Activated CD4-positive, alpha-beta memory T cell treated with anti-CD3 and anti-CD28 coated beads, Interleukin-2, amount 10 ng/mL, durations not matched to agents 7 days and 5 days (primary cell): ENCODE measurements at places on chromosomes 3 and 15. TPM values are rescaled to one million over a fixed set of nuclear protein-coding genes. Genes with fewer than 3 reads are reported as not detected.

- no peak for DNase-seq
- peaks cover 11% of the 10 kb centered on the region for H3K4me1 ChIP-seq
- H3K27me3 ChIP-seq, result no peaks in the 10 kb centered on the region
- no peak overlapping the region for H3K4me3 ChIP-seq
- H3K36me3 ChIP-seq, result peaks cover 45% of the 10 kb centered on the region
- H3K27ac ChIP-seq, result no peak overlapping the region
These were observed 15.0 kb downstream of the TCF12 start for GRCh38 chr15:56933410-56933809.

DNA sequence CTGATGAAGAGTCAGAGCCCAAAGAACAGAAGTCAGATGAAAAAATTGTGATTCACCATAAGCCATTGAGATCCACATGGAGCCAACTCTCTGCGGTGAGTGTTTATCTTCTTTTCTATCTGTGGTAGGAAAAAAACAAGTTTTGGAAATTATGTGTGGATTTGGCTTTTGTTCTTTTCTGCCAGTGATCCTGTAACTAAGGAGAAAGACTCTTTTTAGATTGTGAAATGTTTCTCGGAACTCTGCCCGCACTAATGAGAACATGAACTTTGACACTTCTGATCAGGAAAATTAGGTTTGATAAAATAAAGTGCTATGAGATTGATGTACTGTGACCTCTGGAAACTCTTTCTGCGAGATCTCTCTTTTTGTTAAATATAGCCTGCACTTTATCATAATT is 8.4 kb downstream of the ARHGEF26 start:
- no peak overlapping the region for H3K4me3 ChIP-seq
- peaks cover 7% of the 10 kb centered on the region for H3K27me3 ChIP-seq
- H3K36me3 ChIP-seq, result no peaks in the 10 kb centered on the region
- no peak for DNase-seq

- no peak for DNase-seq
- peaks cover 32% of the 10 kb centered on the region for H3K4me1 ChIP-seq
- H3K27ac ChIP-seq, result peak overlapping the region; percentile 89
- peaks cover 26% of the 10 kb centered on the region for H3K36me3 ChIP-seq
These were observed 272 bp upstream of the SRPRB start for GRCh38 chr3:133805384-133805701.

- H3K36me3 ChIP-seq, result peaks cover 3% of the 10 kb centered on the region
- H3K27ac ChIP-seq, result no peak overlapping the region
- H3K4me3 ChIP-seq, result no peak overlapping the region
- no peaks in the 10 kb centered on the region for H3K27me3 ChIP-seq
These were observed 16.5 kb upstream of the MUSTN1 start for GRCh38 chr3:52851348-52851747.

GRCh38 chr3:16523778-16524177 is 10.3 kb upstream of the RFTN1 start:
- DNase-seq, result no peak
- H3K4me3 ChIP-seq, result no peak overlapping the region
- peaks cover 33% of the 10 kb centered on the region for H3K4me1 ChIP-seq
- H3K27ac ChIP-seq, result no peak overlapping the region

GRCh38 chr3:29283231-29284119 is 2.6 kb downstream of the RBMS3 start:
- H3K36me3 ChIP-seq, result no peaks in the 10 kb centered on the region
- DNase-seq, result no peak
- peaks cover 2% of the 10 kb centered on the region for H3K27me3 ChIP-seq
- no peak overlapping the region for H3K27ac ChIP-seq
- H3K4me1 ChIP-seq, result peaks cover 30% of the 10 kb centered on the region
- peak overlapping the region; percentile 1 for H3K4me3 ChIP-seq

DNA sequence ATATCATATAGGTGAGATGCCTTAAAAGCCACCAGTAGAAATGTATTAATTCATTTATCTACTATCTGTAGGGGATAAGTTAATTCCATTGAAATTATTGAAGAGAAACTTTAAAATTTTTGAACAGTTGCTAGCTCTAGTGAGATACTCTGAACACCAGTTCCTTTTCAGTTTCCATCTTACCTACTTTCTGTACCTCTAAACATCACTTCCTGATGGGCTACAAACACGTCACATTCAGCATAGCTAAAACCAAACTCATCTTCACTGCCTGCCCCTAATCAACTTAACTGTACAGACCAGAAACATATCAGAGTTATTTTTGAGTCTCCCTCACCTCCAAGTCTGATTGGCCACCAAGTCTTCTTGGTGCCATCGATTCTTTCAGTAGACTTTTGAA is 88.9 kb downstream of the FEZF2 start:
- no peaks in the 10 kb centered on the region for H3K4me1 ChIP-seq
- no peak overlapping the region for H3K27ac ChIP-seq
- no peaks in the 10 kb centered on the region for H3K27me3 ChIP-seq

DNA sequence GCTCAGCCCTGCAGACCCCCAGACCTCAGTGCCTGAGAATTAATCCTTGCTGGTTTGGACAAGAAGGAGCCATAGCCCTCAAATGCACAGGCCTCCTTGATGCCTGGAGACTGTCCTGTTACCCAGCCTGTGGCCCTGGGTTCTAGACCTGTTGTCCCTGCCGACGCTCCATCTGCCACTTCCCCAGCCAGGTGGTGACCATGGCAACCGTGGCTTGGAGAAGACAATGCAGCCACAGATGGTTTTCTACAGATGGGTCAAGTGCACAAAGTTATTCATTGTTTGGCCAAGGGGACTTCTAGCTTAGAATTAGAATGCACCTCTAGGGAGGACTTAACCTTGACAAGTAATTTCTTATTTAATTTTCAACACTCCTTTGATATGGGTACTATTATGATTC is 297.1 kb downstream of the UACA start:
- H3K27ac ChIP-seq, result no peak overlapping the region
- no peaks in the 10 kb centered on the region for H3K4me1 ChIP-seq
- no peaks in the 10 kb centered on the region for H3K36me3 ChIP-seq

DNA sequence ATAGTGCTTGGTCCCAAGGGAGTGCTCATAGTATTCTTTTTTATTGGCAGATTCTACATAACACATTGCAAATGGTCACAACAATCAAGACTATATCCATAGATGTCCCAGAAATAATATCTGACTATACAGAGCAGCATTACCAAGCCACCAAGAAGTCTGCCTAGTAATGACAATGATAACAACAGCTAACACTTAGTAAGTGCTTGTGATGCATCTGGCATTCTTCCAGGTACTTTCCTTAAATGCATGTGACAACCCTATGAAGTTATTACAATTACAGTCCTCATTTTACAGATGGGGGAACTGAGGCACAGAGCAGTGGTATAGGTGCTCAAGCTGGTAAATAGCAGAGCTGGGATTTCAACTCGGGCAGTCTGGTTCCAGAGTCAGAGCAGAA is 49.6 kb upstream of the ICE2 start:
- H3K36me3 ChIP-seq, result peaks cover 55% of the 10 kb centered on the region
- H3K4me1 ChIP-seq, result peaks cover 58% of the 10 kb centered on the region
- peak overlapping the region; percentile 29 for H3K27ac ChIP-seq
- no peak overlapping the region for H3K4me3 ChIP-seq
- DNase-seq, result no peak

GRCh38 chr15:69972436-69972835 is 125.3 kb downstream of the TLE3 start:
- no peak for DNase-seq
- H3K27me3 ChIP-seq, result peaks cover 23% of the 10 kb centered on the region
- no peak overlapping the region for H3K4me3 ChIP-seq
- no peaks in the 10 kb centered on the region for H3K4me1 ChIP-seq
- no peak overlapping the region for H3K27ac ChIP-seq

- H3K4me1 ChIP-seq, result peaks cover 13% of the 10 kb centered on the region
- no peak for DNase-seq
- H3K27ac ChIP-seq, result peak overlapping the region; percentile 36
- peaks cover 70% of the 10 kb centered on the region for H3K36me3 ChIP-seq
- no peaks in the 10 kb centered on the region for H3K27me3 ChIP-seq
- H3K4me3 ChIP-seq, result peak overlapping the region; percentile 38
These were observed 74.7 kb upstream of the ACKR4 start for GRCh38 chr3:132522353-132522752.

- H3K36me3 ChIP-seq, result peaks cover 79% of the 10 kb centered on the region
- DNase-seq, result no peak
- no peak overlapping the region for H3K27ac ChIP-seq
- H3K27me3 ChIP-seq, result no peaks in the 10 kb centered on the region
These were observed 6.3 kb downstream of the CCNB2 start for GRCh38 chr15:59111251-59111650.

DNA sequence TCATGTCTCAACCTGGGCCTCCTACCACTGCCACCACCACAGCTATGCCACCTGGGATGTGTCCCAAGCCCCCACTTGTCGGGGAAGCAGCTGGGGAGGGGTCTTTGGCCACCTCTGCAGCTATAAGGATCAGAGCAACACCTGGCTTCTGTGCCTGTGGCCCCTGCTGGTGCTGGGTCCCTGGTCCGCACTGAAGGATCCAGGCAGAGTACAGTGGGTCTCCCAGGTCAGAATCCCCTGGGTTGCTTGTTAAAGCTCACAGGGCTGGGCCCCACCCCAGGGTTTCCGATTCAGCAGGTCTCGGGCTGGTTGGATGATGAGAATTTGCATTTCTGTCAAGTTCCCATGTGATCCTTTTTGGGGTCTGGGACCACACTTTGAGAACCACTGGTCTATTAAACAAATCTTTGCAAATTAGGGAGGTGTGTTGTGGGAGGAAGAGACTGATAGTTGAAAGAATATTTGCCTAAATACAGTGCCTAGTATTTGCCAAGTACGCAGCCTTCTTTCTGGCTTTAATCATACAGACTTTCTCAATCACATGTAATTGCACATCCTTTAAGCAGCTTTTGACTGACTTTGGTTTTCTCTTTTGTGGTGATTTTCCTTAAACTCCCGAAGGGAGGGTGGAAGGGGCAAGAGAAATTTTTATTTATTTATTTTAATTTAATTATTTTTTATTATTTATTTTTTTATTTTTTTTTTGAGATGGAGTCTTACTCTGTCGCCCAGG is 127.3 kb downstream of the IGF1R start:
- no peak for DNase-seq
- H3K4me3 ChIP-seq, result no peak overlapping the region
- peaks cover 1% of the 10 kb centered on the region for H3K27me3 ChIP-seq
- peaks cover 15% of the 10 kb centered on the region for H3K4me1 ChIP-seq
- no peak overlapping the region for H3K27ac ChIP-seq

GRCh38 chr15:38129531-38130204 is 123.0 kb upstream of the SPRED1 start:
- H3K27me3 ChIP-seq, result peaks cover 24% of the 10 kb centered on the region
- no peaks in the 10 kb centered on the region for H3K36me3 ChIP-seq
- H3K4me3 ChIP-seq, result no peak overlapping the region
- no peak for DNase-seq

- no peak for DNase-seq
- H3K27ac ChIP-seq, result no peak overlapping the region
- H3K4me1 ChIP-seq, result no peaks in the 10 kb centered on the region
- H3K27me3 ChIP-seq, result no peaks in the 10 kb centered on the region
- no peak overlapping the region for H3K4me3 ChIP-seq
These were observed 83.0 kb upstream of the PTX3 start for GRCh38 chr3:157353652-157354051.

Gene MAP1A
- 9.3 TPM for total RNA-seq

Gene IL17RD
- total RNA-seq, result not detected

Gene IQCF5
- not detected for total RNA-seq

Gene SLC28A2
- not detected for total RNA-seq

Gene RETNLB
- total RNA-seq, result not detected

Gene SLC2A2
- total RNA-seq, result not detected

Gene NTRK3
- total RNA-seq, result not detected
